ENCODE measurements at places on chromosomes 4 and X. TPM values are rescaled to one million over a fixed set of nuclear protein-coding genes. Genes with fewer than 3 reads are reported as not detected.

DNA sequence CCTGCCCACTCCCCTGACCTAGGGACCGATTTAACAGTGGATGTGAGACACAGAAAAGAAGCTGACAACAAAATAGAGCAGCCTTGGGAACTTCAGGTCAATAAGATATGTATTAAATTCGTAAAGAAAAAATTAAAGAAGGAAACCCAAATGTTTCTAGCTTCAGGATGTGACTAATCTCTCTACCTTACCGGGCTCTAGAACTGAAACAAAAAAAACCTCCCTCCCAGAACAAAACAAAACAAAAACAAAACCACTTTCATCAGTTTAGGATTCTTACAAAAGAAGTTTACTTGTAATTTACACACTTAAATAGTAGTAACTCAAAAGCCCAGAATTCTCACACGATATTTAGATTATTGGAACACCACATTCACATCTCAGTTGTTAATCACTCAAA is 185.8 kb upstream of the RPS6KA3 start:
- no peak for DNase-seq

- DNase-seq, result no peak
Measured at GRCh38 chr4:184357772-184358171, 116.6 kb downstream of the IRF2 start.

GRCh38 chr4:44098973-44099372 is 349.6 kb downstream of the KCTD8 start:
- no peak for DNase-seq

DNA sequence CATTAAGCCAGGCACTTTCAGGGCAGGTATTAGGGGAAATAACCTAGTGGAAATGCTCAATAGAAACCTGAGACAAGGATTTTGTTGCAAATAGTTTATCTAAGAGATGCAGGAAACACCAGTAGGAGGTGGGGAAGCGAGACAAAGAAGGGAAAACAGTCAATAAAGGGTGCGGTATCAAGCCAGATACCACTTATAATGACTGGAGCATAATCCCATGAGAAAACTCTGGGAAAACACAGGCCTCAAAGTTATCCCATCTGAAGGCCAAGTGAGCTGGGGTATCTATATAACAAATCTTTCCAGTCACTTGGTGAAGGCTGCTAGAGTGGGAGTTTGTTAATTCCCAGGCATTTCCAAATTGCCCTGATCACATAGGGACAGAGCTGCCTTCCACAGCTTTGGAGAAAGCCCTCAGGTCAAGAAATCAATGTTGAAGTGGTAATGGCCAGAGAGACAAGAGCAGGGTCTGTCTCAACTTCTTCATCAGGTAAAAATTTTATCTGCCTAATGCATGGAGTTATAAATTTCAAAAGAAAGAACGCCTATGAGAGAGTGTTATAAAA is 9.8 kb upstream of the HMGB2 start:
- DNase-seq, result no peak

DNA sequence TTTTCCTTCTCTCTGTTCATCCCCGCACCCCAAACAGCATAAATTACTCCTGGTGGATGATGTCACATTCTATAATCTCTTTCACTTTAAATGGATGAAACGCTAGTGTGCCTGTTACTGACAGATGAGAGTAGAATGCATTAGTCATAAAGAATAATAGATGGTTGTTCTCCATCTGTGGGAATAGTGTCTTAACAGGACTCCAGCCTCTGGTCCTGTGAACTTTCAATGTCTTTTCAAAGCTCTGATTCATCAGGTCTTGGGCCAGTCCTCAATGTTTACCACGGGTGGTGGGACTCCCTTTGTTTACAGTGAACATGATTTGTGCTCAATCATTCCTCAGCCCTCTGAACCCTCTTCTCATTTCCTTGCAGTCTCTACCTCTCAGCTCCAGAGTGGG is 182.6 kb downstream of the GABRB1 start:
- no peak for DNase-seq

- no peak for DNase-seq
Measured at GRCh38 chrX:74781507-74782034, 143.7 kb downstream of the NEXMIF start.

DNA sequence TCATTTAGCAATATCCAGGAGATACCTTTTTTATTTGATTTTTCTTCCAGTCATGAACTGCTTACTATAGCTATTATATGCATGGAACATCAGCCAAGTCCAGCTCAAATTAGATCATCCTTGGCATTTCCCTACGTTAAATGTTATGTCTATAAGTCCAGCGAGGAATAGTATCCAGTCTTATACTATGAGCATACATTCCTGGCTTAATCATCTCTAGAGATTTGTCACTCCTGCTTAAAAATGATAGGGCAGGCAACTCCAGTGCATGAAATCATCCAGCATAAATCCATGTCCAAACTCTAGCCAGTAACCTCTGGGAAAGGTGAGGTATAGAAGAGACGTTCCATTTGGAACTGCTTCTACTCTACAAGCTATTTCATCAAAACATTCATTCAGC is 126.7 kb upstream of the VCX2 start:
- no peak for DNase-seq

GRCh38 chr4:174307694-174308093 is 24.0 kb downstream of the CEP44 start:
- DNase-seq, result no peak

The HTN1 gene
- not detected for total RNA-seq

The NEXMIF gene
- total RNA-seq, result 0.31 TPM

The TXK gene
- 0.36 TPM for total RNA-seq

The TSPAN6 gene
- 52.2 TPM for total RNA-seq

The LRAT gene
- total RNA-seq, result 0.64 TPM

The IL9R gene
- total RNA-seq, result 0.38 TPM

Measured in endothelial cell (in vitro differentiated cells).